ENCODE measurements at places on chromosomes 3 and 15.

- peak; percentile 77 for DNase-seq
These were observed 36.8 kb upstream of the SEC13 start for GRCh38 chr3:10357592-10358308.

DNA sequence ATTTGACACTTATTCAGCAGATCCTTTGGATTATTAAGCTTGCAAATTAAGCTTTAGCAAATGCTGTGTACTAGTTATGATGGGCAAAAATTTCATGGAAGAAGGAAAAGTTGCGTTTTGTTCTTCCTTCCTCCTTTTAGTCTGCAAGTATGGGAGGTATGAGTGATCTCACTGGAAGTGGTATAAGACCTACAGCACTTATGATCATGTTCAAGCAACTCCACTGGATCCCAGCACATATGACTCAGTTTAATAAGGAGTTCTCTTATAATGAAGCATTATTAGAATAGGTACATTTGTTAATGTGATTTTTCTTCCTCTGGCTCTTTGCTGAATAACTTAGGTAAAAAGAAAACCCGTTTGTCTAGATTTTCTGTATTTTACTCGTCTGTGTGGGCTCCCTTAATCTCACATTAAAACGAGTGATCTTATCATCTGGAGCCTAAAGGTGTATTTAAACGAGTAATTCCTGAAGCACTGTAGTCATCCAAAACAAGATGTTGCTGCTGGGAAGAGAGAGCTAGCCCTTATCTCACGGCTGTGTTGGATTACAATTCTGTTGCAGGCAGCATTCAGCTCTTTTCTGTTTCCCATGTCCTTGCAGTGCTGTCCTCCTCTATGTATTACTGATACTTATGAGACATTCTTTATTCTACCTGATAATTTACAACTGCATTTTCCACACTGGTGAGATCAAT, 264.9 kb downstream of the GBE1 start:
- DNase-seq, result no peak

GRCh38 chr3:2923390-2923789, 186.8 kb downstream of the IL5RA start:
- DNase-seq, result no peak

DNA sequence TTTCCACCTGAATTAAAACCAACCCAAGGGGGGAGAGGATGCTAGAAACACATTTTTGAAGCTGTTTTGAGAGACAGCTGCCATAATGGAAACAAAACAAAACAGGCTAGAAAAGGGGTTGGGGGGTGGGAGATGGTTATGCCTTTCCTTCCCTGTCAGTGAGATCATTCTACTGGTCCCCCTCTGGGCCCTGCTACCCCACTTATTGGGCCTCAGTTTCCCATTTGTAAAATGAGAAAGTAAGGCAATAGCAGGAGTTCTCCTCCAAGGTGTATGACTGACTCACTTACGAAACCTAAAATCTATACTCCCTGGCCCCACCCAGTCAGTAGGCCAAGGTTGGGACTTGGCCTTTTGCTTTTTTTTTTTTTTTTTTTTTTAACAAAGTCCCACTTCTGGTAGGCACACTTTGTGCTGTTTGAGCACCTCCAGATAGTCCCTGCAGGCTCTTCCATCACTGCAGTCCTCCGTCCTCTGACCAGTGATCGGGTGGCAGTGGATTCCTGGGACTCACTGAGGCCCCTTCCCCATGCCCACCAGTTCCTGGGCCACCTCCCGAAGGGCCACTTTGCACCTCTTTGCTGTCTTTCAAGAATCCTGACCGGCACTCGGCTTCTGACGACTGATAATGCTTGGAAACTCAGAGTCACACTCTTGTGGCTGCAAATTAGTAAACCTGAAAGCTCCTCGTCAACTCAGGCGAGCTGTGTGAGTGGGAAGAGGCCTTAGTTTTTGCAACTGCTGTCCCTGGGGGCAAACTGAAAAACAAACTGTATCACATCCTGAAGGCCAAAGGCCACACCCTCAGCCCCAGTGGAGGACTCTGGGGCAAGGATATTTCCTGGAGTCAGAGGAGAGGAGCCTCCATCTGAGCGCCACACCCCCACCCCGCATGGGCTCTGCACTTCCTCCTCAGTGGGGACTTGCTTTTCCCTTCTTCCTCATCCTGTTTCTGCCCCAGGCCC, 6.7 kb upstream of the PSTPIP1 start:
- no peak for DNase-seq

DNA sequence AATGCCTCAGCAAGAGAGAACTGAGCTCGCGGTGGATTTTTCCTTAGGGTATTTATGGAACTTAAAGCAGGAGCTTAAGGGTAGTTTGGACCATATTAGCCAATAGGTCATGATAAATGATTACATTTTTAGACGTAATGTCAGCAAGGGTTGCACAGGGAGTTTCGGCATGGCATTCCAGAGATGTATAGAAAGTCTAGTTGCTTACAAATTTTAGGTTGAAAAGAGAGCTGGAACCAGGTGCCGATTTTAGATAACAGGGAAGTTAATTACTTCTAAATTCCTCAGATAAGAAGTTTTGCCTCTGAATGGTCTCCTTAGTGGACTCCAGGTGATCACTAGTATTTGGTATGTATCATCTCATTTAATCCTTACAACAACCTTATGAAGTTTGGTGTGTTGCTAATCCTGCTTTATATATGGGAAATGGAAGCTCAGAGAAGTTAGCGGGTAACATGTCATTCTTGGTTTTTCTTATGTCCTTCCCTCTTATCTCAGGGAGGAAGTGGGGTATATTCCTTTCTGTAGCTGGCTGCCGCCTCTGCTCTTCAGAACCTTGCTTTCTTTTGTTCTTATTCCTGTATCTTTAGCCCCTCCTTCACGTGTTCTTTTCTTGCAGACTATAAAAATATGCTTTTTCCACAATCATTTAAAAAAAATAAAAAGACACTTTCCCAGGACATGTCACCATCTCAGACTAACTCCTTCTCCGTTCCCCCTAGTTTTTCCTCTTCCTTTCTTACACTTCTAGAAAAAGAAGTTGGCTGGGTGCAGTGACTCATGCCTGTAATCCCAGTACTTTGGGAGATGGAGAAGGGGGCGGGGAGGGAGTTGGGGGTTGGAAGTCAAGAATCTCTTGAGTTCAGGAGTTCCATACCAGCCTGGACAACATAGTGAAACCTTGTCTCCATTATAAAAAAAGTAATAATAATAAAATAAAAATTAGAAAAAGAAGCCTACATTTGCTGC, 25.7 kb downstream of the IQGAP1 start:
- no peak for DNase-seq

- no peak for DNase-seq
These were observed 3.3 kb upstream of the UBL7 start for GRCh38 chr15:74464216-74464615.

DNA sequence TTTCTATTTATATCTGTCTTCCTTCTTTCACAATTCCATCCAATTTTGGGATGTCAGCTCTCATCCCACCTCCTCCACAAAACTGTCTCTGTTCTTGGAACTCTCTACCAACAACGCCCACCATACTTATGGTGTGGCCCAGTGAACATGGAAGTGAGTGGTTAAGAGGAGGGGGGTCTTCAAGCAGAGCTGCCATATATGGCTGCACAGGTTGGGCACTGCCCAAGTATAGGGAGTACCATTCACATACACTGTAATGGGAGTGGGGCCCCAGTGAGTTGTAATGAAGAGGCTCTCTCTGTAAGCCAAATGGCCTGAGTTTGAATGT, 7.9 kb upstream of the CAMK1 start:
- DNase-seq, result no peak

DNA sequence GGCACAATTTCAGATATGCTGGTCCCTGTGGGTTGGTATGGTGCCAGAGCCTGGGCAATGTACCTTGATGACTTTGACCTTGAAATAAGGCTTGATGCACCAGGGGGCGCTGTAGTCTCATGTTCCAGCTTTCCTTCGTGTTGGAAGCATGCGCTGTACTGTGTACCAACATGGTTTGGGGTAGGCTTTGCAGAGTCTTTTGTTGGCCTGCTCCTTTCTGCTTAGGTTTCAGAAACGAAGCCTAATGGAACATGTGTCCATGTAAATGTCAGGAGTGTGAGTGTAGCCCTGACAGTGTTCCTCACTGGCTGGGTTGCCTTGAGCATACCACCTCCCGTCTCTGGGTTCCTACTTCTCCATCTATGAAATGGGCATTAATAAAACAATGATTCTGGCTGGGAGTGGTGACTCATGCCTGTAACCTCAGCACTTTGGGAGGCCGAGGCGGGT, 3.6 kb upstream of the CCR4 start:
- peak; percentile 13 for DNase-seq

- DNase-seq, result no peak
These were observed 761.7 kb upstream of the SEMA6D start for GRCh38 chr15:46955576-46955975.

DNA sequence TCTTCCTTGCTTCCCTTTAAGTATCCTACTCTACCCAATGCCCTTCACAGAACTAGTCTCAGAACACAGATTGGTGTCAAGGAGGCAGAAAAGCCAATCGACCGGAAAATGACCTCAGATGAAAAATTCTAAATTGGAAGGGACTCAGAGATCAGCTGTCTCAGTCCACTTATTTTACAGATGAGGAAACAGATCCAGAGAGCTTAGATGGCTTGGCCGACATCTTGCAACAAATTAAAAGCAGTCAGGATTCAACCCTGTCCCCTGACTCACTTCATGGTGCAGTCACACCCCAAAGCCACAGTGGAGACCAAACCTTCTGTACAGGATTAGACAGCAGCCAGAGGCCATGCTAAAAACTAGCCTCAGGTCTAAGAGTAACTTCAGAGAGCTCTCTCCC, 169.3 kb upstream of the BHLHE40 start:
- no peak for DNase-seq

DNA sequence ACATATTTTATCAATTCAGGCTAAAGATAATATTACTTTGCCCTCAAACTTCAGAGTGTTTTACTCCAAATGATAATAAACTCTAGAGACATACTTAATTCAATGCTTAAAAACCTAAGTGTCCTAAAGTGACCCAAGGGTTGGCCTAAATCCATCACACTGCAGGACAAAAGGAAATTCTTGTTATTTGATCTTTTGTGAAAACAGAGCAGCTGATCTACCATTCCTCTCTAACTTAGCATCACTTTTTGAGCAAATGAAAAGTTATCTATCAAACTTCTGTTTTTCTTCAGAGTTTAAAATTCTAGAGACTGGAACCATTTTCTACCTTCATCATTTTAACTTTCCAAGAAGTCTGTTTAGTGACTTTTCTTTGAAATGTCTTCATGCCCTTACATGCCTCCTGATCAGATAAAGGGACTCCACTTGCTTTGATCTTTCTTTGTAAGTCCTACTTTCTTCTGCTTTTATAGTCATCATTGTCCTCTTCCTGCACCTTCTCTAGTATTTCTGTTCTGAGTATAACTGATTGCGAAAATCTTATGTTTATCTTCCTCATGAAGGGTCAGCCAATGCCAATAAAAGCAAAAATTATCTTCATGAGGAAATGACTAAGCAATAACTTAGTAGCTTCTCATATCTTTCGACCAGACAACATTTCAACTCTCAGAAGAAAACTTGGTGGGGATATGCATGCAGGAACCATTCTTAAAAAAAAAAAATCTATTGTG, 378.7 kb upstream of the TGFBR2 start:
- no peak for DNase-seq

DNA sequence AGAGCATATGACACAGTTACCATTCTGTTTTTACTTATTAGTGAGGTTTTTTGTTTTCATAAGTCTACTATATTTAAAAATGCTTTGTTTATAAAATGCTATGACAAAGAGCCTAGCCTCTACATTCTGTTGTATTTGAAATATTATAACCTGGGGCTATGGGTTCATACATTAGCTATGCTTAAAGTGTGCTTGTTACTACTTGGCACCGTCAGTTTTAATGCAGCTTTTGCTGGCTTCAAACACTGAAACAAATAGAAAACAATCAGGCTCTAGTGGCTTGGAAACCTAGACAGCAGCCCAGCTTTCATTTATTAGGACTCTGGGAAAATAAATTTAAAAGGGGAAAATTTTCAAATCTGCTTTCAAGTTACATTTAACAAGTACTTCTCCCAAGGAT, 635.9 kb downstream of the CADM2 start:
- no peak for DNase-seq

DNA sequence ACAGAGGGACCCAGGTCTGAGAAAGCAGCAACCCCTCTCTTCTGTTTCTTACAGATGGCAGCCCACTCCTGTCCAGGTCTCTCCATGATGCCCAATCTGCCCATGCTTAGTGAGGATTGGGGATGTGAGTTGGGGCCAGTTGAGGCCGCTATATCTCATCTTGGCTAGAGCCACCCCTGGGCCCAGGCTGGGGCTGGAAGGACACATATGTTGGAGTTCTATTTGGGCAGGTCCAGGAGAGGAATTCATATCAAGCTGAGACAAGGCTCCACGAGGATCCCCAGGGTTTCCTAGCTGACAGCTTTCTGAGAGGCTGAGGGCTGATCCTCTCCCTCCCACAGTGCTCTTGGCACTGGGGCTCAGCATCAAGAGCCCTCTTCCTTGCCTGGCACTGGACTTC, 11.4 kb downstream of the TGM5 start:
- no peak for DNase-seq

- DNase-seq, result no peak
These were observed 9.3 kb downstream of the COLQ start for GRCh38 chr3:15512166-15512565.

DNA sequence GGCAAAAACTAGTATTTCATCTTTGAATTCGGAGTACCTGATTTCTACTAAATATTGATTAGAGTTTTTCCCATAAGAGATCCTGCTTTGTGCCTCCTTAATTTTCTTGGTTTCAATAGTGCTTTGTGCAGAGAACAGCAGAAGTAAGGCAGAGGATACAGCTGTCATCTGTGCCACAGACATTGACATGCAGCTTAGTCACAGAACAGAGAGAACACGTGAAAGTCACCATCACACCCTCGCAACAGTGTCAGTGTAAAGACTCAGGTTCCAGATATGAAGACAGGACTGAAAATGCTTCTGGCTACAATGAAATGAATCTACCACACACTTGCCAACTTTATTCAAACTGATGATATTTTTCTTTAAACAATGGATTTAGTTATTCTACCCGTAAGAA, 942.8 kb upstream of the CFAP20DC start:
- DNase-seq, result no peak

DNA sequence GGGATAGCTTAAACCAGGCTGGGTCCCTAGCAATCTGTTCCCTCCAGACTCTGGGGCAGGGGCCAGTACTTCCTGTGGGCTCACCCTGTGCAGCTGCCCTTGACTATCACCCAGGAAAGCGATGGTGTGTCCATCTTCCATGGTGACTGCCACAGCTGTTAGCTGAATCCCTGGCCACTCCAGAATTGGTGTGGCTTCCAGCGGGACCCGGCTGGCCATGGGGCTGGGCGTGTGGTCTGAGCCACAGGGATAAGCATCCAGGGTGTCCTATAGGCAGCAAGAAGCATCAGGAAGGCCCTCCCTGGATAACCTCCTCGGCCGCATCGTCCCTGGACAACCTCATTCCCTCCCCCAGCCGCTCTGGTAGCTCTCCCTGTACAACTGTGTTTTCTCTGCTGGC, 7.2 kb downstream of the PLXNB1 start:
- DNase-seq, result no peak

- no peak for DNase-seq
These were observed 620.3 kb downstream of the FHIT start for GRCh38 chr3:60630953-60631352.

GRCh38 chr15:58898150-58898680, 35.3 kb downstream of the SLTM start:
- no peak for DNase-seq

Measured in GOT3 (cell line).